ENCODE measurements at places on chromosomes 7 and 10.

DNA sequence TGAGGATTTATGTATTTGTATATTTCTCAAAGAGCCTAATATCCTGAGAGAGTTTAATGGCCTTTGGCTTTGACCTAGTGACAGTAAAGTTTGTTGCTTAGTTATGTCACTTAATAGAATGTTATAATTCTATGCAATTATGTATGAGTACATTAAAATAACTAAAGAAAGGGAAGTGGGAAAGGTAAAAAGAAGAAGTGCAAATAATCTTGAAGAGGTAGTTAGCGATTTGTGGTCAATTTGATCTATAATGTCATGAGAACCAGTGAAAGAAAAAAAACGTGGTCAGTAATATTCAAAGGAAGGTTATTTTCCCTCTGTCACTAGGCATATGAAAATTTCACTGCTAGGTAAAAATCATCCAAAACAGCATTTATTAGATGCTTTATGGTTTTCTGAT, 143.4 kb upstream of the LSM8 start:
- DNase-seq, result no peak

GRCh38 chr10:71970331-71970730, 6.1 kb downstream of the CHST3 start:
- no peak for DNase-seq

GRCh38 chr10:28180654-28181053, 122.2 kb downstream of the MPP7 start:
- no peak for DNase-seq

GRCh38 chr7:22660732-22661131, 66.3 kb upstream of the IL6 start:
- no peak for DNase-seq

- no peak for DNase-seq
These were observed 35.4 kb downstream of the CROT start for GRCh38 chr7:87380905-87381304.

DNA sequence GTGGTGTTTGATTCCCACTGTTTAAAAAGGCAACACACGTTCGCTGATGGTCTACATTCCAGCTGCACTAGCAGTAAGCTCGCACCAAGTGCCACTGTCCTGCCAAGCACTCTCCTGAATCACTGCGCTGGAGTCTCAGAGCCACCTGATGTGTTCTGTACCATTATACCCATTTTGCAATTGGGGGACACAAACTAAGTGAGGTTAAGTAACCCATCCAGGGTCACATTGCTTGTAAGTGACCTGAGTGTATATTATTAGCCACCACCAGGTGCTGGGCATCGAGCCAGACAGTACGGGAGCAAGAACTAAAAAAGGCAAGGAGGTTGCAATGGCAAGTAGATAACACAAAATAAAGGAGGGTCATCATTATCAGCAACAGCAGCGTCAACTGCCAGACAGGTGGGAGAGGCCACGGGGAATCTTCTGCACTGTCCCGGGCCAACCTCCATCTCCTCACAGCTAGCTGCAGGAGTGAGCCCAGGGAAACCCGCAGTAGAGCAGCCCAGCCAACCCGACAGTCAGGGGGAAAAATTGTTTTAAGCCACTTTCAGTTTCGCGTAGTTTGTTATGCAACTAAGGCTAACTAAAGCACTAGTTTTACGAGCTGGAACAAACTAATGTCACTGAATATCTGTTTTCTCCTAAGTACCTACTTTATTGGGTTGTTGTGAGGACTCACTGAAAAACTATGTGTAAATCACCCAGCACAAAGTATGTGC, 712 bp upstream of the CPVL start:
- no peak for DNase-seq

DNA sequence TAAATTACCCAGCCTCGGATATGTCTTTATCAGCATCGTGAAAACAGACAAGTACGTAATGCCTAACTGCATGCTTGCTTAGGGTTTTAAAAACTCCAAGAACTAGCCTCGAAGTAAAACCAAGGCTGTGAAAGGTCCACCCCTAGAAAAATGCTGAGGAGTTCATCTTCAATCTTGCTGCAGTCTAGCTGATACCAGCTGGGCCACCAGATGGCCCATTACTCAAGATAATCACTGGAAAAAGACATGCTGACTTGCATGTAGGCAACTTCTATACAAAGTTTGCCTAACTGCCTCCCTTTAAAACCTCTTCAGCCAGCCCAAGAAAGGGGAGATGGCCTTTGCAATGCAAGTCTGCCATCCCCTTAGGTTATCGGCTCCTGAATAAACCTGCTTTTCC, 614.1 kb downstream of the GALNT17 start:
- no peak for DNase-seq
